ENCODE measurements at places on chromosomes 2 and 18. TPM values are rescaled to one million over a fixed set of nuclear protein-coding genes. Genes with fewer than 3 reads are reported as not detected.

The MC5R gene
- total RNA-seq = not detected

The LOXHD1 gene
- not detected for total RNA-seq

The PXDN gene
- total RNA-seq = 73.5 TPM

The FIGN gene
- total RNA-seq = 0.63 TPM

The SEMA4F gene
- total RNA-seq = 4.1 TPM

The CCBE1 gene
- 24.9 TPM for total RNA-seq

The TXNDC9 gene
- total RNA-seq = 35.3 TPM

The DLGAP1 gene
- 0.34 TPM for total RNA-seq

The DSG1 gene
- total RNA-seq = not detected

The SEPTIN10 gene
- 101 TPM for total RNA-seq

The TGFA gene
- not detected for total RNA-seq

The SIX2 gene
- total RNA-seq = not detected

The RHBDD1 gene
- total RNA-seq = 64.8 TPM

The CD226 gene
- total RNA-seq = 0.34 TPM
